CD4-positive, alpha-beta T cell treated with Interleukin-15 for 4 hours (primary cell): ENCODE measurements at places on chromosomes 6 and 20.

- no peak for DNase-seq
Observed at GRCh38 chr6:45314146-45314545, 14.0 kb upstream of the RUNX2 start.

DNA sequence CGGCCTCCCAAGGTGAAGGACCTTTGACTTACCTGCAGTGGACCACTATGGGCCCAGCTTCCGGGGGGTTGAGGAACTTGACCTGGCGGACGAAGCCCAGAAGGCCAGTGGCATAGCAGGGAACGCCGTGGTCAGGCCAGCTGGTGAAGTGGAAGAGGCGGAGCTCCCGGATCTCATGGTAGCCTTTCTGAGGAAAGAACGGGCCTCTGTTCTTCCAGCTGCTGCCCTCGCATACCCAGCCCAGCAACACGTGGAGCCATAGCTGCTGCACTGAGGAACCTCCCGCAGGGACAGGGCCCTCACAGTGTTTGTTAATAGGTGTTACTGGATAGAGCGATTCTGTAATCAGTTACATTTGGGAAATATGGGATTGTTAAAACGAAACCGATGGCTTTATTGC lies 492.1 kb upstream of the CHD6 start:
- no peak for DNase-seq

GRCh38 chr20:40982415-40983145 lies 46.0 kb upstream of the TOP1 start:
- DNase-seq: no peak

- no peak for DNase-seq
Observed at GRCh38 chr20:38466983-38467382, 5.7 kb upstream of the RALGAPB start.

DNA sequence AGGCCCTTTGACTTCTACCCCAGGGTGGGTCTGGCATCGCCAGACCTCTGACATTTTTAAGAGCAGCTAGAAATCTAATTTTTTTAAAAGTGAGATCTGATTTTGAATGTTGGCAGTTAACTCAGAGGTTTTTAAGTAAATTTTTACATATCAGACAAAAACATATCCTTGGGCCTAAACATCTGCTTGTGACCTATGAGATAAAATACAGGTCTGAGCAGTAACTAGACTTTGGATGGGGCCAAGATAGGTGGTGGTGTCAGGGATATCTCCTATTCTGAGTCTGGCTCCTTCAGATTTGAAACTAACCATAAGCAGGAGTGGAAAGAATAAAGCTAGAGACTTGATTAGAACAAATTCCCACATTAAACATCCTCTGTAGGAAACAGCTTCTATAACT lies 17.6 kb downstream of the RALY start:
- DNase-seq: no peak

GRCh38 chr6:136511926-136512325 lies 38.3 kb downstream of the MAP7 start:
- no peak for DNase-seq

- DNase-seq: no peak
Observed at GRCh38 chr20:2805689-2806350, 5.4 kb upstream of the CPXM1 start.

- no peak for DNase-seq
Observed at GRCh38 chr20:25325073-25325472, 65.6 kb downstream of the ABHD12 start.

DNA sequence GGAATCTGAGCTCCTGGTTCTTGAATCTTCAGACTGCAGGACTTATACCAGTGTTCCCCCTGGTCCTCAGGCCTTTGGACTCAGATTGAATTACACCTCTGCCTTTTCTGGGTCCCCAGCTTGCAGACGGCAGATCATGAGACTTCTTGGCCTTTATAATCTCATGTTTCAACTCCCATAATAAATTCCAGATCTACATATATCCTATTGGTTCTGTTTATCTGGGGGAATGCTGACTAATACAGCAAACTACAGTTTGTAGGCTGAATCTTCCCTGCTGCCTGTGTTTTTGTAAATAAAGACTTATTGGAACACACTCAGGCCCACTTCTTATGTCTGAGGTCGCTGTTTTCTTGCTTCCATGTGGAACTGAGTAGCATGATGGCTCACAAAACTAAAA lies 184.7 kb downstream of the HDGFL1 start:
- DNase-seq: no peak
